ENCODE measurements at places on chromosomes 11 and 22.

DNA sequence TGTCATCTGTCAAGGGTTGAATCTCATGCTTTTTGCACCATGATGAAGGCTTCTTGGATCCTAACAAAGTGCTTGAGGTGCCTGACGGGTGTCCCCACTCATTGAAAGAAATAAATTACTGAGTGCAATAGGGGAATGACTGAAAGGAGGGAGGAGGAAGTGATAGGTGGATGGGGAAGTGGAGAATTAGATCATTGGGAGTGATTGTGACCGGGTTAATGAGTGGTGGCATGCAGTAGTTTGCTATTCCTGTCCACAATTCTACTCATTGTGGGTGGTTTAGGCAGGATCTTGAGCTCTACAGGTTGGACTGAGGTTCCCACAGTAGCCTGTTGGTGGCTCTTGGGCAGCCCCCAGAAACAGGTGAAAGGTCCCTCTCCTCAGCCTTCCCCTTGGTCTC lies 44.3 kb downstream of the THAP12 start:
- DNase-seq = no peak

DNA sequence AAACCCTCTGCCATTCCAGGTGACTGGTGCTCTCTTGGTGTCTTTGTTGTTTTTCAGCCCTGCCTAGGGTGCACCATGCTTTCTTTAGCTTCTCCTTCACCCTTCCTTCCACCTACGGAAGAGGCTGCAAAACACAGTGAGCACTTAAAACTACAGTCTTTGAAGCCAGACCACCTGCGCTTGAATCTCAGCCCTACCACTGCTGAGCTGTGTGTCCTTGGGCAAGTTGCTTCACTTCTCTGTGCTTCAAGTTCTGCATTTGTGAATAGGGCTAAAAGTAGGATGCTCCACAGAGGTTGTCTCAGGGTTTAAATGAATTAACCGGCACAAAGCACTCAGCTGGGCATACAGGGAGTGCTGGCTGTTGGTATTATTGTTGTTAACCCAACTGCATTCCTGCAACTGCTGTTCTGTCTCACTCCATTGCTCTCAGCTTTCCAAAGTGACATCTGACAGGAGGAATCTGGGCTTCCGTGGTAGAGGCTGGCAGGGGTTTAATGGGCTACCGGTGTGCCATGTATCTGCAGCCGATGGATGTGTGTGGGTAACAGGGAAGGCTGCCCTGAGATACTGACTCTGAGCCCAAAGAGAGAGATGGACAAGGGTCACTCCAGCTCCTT lies 139.3 kb downstream of the FBXO7 start:
- DNase-seq = no peak

DNA sequence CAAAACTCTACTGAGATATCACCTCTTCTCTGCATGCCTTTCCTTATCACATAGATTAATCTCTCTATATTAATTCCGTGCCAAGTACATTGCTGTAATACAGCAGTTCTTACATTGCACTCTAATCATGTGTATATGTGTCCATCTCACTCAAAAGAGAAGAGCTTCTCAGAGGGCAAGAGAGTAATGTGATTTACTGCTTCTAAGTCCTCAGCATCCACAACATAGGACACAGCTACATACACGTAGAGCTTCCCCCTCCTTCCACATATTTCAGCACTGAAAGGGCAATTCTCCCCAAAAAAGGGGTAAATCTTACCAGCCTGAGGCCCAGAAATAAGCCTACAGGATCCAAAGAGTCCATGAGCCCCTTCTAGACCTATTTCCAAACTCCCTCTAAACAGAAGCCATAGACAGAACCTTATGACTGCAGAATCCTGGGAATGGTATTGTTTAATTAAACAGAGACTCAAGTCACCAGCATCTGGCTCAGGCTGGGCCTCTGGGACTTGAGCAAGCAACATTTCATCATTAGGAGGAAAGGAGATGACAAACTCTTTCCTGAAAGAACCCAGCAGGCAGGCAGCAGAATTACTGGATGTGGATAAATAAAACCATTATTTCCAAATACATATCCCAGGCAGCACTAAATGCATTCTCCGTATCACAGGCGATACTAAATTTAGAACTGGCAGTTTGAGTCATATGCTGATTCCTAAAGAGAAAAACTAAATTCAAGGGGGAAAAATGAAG lies 87.2 kb downstream of the KCNC1 start:
- DNase-seq = no peak

DNA sequence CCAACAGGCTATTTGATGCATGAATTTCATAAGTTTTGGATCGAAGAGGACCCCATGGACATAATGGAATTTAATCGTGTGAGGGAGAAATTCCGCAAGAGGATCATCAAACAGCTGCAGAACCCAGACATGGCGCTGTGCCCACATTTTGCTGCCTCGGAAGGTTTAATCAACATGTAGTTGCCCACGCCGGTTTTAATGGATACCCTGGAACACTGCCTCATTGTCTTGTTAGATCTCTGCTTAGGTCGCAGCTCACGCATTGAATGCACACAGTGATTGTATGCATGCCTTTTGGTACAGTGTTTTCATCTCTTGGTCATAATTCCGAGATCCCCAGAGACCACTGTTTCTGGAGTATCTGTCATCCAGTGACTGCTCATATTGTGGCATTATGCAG lies 46.8 kb downstream of the SLN start:
- DNase-seq = no peak

DNA sequence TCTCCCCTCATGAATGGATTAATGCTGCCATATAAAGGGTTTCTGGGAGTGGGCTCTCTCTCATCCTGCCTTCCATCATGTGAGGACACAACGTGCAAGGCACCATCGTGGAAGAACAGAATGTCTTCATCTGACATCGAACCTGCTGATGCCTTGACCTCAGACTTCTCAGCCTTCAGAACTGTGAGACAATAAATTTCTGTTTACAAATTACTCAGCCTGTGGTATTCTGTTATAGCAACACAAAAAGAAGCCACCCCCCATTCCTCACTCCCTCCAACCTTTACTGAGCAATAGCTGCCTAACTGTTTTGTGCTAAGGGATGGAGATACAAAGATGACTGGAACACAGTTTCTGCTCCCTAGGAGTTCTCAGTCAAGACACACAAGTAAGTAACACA lies 106.1 kb upstream of the PLET1 start:
- DNase-seq = no peak

GRCh38 chr22:46557736-46558480 lies 20.5 kb upstream of the CELSR1 start:
- DNase-seq = no peak

DNA sequence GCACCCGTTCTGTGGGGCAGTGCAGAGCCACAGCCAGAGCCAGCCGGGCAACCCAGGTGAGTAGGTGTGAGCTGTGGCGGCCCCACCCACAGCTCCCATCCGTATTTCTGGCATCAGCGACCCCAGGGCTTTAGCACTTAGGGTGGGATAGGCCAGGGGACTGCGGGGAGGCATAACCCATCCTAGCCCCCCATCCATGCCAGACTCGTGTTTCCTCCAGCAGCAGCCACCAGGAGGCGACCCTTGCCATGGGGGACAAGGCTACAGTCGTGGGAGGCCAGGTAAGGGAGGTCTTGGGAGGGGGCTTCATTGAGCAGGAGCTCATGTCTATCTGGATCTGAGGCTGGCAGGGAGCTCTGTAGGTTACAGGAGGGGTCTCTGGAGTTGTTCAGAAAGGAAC lies 873 bp downstream of the OTOG start:
- DNase-seq = no peak

DNA sequence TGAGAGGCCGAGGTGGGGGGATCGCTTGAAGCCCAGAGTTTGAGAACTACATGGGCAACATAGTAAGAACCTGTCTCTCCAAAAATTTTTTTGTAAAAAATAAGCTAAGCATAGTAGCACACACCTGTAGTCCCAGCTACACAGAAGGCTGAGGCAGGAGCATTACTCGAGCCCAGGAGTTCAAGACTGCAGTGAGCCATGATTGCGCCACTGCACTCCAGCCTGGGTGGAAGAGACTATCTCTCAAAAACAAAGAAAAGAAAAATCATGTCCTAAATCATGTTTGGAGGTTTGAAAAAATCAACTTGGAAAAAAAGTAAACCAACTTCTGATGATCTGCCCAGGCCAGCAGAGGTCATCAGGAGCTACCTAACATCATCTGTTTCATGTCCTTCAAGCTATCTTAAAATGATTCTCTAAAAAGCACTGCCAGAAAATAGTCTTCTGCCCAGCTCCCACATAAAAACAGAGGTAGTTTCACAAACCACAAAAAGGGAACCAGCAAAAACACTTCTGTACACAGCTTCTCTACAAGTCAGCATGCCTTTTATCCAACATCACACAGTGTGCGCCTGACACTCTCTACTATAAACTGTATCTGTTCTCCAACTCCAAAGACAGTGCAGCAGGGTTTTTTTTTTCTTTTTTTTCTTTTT lies 165.0 kb downstream of the SOX6 start:
- DNase-seq = no peak

DNA sequence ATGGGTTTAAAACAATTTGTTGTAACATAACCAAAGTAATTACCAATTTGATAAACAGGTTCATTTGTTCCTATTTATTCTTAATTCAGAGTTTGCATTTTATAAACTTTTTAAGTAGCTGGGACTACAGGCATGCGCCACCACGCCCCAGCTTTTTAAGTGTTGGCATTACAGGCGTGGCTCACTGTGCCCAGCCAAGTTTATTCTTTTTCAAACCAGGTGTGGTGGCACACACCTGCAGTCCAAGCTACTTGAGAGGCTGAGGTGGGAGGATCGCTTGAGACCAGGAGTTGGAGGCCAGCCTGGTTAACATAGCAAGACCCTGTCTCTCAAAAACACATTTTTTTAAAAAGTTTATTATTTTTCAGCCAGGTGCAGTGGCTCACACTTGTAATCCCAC lies 19.1 kb downstream of the PPFIA1 start:
- no peak for DNase-seq

GRCh38 chr11:35065566-35065965 lies 73.4 kb upstream of the CD44 start:
- DNase-seq = no peak

DNA sequence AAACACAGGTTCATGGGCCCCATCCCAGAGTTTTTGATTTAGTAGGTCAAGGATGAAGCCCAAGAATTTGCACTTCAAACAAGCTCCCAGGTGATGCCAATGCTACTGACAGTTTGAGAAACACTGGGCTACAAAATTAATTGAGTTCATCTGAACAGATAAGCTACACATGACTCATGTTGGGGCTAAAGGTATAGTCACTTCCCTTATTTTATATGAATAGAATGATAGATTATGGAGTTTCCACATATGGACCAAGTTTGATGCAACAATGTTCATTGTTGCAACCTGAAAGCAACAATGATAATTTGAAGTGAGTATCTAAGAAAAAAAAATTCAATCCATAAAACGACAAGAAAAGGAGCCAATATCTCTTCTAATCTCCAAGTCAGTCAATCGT lies 54.9 kb downstream of the SOX6 start:
- DNase-seq = no peak

DNA sequence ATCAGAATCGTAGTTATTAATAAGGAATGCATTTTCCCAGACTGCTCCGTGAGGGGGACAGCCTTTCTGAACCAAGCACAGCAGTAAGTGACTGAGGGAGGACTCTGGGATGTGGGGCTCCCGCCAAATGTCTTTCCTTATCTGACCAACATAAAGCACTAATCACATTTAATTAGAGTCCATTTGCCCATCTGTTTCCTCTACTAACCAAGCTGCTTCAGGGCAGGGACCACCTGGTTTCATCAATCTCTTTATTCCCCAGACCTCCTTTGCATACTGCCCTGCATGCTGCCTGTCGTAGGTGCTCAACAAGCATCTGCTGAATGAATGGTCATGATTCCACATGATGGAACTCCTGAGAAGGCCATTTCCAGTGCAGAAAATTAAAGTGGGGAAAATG lies 29.4 kb downstream of the SMCO4 start:
- DNase-seq = no peak
